Eye (tissue), 1 donor: ENCODE measurements at places on chromosomes 2 and 18.

GRCh38 chr2:137872577-137872976, 91.7 kb upstream of the HNMT start:
- DNase-seq, result no peak

GRCh38 chr18:76457475-76457874, 37.6 kb downstream of the ZNF516 start:
- no peak for DNase-seq

DNA sequence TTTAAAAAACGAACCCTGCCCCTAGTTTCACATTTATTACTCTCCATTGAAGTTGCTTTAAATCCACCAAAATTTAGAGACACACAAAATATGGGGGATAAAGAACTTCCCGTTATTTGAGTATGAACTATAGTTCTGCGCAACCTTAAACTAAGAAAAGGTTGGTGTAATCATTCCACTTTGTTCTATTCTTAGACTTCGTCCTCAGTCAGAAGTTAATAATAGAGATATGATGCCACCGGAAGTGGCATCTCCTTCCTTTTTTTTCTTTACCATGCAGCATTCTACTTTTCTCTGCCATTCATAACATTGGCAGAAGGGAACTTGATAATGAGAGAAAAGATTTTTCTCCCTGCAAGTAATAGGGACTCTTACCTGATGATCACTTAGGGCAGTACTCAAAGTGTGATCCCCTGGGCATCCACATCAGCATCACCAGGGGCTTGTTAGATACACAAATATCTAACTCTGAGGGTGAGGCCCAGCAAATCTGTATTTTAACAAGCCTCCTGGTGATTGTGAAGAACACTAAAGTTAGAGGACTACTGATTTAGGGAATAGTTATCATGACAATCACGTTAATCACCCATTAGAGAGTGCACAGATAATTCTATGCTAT, 147.7 kb upstream of the DTNA start:
- DNase-seq, result no peak

GRCh38 chr2:13578547-13578946, 861.8 kb downstream of the TRIB2 start:
- DNase-seq, result no peak

DNA sequence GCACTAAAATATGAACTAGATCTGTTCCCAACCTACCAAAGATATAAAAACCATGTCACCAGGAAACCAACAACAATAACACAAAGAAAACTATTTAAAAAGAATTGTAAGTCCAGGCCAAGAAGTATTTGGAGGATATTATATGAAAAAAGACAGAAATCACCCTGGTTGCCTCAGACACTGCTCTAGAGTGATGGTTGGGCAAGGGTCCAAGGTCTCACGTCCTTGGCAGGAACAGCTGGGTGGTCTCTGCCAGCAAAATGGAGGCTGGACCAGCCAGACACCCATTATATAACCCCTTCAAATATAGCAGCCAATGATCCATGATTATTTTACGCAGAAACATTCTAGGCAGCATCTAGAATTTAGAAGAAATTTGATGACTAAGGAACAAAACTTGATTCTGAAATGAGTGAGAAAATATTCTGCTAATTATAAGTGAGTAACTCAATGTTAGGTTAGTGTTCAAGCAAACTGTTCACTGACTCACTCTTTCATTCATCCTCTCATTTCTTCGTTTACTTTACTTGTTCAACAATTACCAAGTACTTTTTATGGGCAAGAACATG, 35.4 kb downstream of the MRPL35 start:
- no peak for DNase-seq

- DNase-seq, result no peak
Observed at GRCh38 chr2:15975676-15976075, 35.3 kb downstream of the MYCN start.

- DNase-seq, result no peak
Observed at GRCh38 chr2:118246726-118247125, 158.5 kb downstream of the INSIG2 start.

DNA sequence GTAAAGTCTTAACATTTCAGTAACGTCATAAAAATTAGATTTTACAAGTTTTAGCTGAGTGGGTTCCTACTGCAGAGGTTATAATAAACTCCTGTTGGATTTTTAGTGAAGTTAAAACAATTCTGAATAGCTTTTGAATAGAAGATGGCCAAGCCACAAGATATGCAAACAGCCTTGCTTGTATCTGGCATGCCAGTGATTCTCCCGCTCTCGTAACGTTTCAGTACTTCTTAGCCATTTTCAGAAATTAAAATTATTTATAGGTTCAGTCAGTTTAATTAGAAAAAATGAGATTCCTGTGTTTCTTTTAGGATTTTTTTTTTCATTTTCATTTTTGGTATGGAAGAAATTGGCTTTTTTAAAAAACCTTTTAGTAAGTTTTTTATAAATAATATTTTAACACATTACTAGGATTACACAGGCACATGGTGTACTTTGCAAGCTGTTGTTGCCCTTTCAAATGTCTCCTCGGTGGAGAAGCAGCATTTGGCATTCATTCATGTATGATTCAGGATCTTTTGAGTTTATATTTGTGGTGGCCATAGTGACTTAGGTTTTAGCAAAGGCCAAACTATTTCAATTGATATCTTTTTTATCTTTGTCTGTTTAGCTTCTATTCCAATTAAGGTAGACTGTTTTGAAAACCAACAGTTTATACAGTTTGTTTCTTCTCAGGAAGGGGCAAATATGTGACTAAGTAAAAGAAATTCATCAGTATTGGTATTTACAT, 30.6 kb upstream of the RND3 start:
- DNase-seq, result no peak

- DNase-seq, result no peak
Observed at GRCh38 chr18:54973046-54973445, 13.8 kb upstream of the CCDC68 start.

- DNase-seq, result no peak
Observed at GRCh38 chr2:160247296-160248035, 47.4 kb upstream of the ITGB6 start.

- no peak for DNase-seq
Observed at GRCh38 chr18:45106331-45106774, 425.7 kb downstream of the SETBP1 start.

DNA sequence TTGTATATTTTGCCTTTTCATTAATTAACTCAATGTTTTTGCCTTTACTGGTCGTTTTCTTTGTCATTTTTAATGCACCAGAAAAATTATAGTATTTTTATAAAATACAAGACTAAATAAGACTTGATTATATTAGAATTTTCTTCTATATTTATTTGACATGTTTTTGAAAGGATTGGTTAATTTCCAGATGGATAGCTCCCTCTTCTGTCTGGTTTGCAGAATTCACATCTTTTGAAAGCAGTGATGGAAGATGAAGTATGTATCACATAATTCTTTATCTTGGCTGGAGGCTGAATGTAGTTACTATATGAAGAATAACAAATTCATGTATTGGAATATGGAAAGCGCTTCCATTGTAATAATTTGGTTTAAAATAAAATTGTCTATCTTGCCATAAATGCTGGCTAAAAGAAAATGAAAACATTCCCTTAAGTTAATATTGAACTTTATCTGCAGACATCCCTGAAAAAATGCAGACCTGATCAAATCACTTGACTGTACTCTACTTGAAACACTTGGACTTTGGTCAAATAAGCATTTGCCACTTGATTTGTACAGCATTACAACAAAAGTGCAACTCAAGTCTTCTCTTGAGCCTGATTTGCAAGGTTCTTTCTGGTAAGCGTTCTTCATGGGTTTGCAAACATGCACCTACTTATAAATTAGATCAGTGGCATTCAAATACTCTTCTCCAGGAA, 86.3 kb upstream of the EFEMP1 start:
- DNase-seq, result peak; percentile 80

- peak; percentile 83 for DNase-seq
Observed at GRCh38 chr2:201450954-201451291, 335 bp downstream of the TRAK2 start.

DNA sequence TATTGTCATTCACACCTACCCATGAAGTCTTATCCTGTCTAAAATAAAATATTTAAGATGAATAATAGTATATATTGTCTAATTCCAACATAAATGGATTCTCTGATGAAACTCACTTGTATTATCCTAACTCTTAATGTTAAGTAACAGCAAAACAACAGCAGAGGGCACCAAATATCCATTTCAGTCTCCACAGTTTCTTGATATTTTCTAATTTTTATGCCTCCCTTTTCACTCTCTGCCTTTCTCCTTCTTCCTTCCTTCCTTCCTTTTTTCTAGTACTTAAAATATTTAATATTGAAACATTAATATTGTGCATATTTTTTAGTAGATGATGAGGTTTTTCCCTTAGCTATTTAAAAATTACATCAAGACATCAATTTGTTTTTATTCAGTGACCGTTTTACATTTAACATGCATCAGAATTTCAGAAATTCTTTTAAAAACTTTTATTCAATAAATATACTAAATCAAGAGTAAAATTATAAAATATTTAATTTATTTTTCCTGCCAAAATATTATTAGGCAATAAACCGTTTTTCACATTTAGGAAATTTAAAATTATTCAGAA, 97.6 kb downstream of the WDR7 start:
- peak; percentile 79 for DNase-seq

DNA sequence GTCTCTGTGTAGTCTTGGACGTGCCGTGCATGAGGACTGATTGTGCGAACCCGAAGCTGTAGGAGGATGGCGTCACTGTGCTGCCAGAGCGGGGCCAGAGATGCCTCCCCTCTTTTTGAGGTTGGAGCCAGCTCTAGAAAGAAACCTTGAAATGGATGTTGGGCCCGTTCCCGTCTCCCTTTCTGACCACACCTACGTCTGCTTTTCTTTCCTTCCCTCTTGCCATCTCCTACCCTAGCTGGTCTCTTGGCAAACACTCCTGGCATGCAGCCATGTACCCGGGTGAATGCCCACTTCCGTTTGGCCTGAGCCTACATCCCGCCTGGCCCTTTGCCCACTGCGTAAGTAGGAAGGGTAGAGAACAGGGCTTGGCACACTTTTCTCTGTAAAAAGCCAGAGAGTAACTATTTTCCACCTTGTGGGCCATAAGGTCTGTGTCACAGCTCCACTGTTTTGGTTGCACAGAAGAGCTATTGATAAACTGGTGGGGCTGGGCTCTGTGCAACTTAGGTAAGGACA, 37.4 kb downstream of the SH3BP4 start:
- no peak for DNase-seq

GRCh38 chr2:167732326-167732725, 515.1 kb downstream of the STK39 start:
- DNase-seq, result no peak

DNA sequence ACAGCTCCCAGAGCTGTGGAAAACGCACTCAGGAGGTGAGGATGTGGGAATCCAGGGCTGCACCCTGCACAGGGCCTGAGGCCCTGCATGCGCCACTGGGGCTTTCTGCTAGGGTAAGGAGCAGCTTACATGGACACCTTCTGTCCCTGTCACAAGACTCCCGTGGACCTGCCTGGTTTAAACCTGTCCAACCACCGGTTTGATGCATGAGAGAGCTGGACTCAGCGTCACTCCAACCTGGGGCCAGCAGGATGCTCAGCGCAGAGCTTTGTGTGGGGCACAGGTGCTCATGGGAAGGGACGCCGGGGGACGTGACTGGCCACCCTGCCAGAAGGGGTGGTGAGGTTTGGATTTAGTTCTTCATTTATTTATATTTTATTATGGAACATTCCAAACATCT, 24.2 kb downstream of the SNORC start:
- no peak for DNase-seq

DNA sequence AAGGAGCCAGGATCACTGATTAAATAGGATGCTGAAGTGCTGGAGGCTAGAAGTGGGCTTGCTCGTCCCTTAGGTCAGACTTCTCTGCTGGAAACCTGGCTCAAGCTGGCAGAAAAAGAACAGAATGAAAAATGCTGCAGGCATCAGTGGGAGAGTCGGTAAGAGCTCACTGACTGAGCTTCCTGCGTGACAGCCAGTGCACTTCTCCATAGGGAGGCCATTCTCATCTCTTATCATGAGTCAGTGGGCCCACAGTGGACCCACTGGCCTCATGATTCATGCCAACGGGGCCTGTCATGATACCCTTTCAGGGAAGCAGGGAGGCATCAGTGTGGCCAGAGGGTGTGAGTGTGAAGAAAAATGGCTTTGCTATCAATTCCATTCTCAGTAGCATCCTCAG, 498.2 kb downstream of the PTPRM start:
- DNase-seq, result no peak

DNA sequence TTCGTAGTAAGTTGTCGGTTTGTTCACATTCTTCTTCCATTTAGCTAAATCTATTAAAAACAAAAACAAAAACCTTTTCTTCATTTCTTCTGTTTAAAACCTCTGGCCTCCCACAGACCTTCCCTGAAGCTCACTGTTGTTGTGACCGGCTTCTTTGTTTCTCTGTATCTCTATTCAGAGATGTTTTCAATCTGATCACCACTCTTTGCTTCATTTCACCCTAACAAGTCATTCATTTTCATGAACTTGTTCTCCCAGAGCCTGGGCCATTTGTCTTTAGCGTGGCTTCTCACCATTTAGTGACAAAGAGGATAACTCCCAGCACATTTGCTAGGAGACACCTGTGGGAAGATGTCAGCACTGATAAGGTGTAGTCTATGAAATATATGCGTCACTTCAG, 794.2 kb downstream of the ERBB4 start:
- DNase-seq, result peak; percentile 23

DNA sequence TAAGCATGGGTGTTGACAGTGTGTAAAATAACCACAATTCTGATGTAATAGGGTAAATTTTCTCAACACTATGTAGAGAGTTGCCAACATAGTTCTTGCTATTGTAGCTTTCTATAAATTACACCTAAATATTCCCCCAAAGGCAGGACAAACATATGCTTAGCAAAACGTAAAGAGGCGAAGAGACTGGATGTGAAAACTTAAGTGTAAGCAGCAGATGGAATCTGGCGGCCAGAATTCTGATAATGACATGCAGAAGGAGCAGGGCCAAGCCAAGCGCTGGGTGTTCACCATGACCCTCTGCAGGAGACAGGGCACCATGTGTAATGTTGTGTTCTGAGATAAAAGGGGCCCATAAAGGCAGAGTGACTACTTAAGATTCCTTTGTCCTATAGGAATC, 105.2 kb upstream of the ZNF521 start:
- peak; percentile 35 for DNase-seq

DNA sequence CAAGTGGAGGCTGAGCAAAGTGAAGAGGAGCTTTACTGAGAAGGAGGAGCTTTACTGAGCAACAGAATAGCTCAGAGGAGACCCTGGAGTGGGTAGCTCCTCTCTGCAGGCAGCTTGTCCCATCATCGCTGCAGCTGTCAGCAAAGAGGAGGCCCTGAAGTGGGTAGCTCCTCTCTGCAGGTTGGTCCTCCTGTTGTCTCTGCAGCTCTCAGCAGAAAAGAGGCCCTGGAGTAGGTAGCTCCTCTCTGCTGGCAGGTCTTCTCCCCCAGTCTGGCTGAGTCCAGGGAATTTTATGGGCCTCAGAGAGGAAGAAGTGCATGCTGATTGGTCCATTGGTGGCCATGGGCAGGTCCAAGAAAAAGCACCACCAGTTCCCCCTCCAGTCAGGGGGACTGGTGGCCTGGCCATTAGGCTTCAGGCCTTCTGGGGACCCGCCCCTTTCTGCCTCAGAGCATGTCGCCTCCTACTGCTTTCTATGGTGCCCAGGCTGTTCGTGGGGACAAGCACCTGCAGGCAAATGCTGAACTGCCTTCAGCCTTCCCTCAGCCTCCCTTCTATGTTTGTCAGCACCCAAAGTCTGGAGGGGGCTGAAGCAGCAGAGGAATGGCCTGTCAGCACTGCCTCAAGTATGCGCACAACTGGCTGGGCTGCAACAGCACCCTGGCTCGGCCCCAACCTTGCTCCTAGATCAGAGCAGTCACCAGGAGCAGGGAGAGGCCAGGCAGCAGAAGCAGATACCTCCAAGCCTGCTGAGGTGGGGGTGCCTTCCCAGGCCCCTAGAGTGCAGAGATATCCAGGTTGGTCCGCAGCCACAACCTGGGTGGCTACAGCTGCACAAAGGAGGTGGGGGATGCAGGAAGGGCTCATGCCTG, 5.9 kb downstream of the ZSCAN30 start:
- no peak for DNase-seq

- no peak for DNase-seq
Observed at GRCh38 chr2:150484006-150484405, 3.5 kb downstream of the RND3 start.
